ENCODE measurements at places on chromosomes 2 and 18.
A peak's percentile ranks its signal among the peaks of the same experiment; 100 is the strongest.

DNA sequence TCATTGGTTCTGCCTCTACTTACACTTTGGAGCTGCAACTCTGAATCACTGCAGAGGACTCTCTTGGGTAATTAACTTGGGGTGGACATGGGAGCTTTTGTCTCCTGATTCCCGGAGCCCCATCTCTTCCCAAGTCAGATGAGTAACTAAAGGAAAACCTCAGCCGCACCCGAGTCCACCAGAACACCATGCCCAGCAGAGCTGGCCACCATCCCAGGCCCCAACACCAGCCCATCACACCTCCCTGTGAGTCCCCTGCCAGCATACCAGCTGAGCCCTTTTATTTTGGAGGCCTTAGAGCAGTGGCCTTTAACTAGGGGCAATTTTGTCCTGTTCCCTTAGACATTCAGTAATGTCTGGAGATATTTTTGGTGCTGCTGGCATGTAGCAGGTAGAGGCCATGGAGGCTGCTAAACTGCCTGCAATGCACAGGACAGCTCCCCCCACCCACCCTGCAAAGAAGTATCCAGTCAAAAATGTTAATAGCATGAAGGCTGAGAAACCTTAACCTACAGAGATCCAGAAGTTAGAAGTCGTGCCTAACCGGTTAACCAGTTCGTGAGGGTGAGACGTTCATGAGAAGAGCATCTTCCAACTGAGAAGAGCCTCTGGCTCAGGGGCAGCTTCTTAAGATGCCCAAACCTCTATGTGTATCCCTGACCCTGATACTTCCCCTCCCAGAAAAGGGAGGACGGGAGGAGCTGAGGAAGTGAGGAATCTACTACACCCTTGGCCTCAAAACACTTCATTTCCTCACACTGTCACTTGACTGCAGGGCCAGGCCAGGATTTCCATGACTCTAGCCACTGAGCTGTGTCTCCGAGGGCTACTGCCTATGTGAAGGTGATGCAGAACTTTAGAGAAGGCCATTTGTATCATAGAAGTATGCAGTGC, 139.9 kb upstream of the EPAS1 start:
- DNase-seq = no peak

DNA sequence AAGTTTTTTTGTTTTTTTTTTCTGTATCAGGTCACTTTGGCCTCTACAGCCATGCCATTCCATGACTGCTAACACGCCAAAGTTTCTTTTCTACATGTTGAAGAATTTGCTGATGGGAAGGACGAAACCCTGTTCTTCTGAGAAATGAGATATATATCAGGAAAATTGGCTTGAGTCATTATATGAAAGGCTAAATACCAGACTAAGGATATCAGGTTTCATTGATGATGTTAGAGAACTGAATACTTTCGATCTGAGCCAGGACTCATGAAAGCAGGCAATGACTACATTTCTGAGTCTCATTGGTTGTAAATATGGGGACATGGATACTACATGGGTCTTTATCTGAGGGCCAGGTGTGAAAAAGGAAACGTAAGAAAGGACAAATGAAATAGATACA, 181.4 kb downstream of the OSR1 start:
- DNase-seq = no peak

GRCh38 chr2:59177748-59178147, 936.6 kb upstream of the FANCL start:
- no peak for DNase-seq

DNA sequence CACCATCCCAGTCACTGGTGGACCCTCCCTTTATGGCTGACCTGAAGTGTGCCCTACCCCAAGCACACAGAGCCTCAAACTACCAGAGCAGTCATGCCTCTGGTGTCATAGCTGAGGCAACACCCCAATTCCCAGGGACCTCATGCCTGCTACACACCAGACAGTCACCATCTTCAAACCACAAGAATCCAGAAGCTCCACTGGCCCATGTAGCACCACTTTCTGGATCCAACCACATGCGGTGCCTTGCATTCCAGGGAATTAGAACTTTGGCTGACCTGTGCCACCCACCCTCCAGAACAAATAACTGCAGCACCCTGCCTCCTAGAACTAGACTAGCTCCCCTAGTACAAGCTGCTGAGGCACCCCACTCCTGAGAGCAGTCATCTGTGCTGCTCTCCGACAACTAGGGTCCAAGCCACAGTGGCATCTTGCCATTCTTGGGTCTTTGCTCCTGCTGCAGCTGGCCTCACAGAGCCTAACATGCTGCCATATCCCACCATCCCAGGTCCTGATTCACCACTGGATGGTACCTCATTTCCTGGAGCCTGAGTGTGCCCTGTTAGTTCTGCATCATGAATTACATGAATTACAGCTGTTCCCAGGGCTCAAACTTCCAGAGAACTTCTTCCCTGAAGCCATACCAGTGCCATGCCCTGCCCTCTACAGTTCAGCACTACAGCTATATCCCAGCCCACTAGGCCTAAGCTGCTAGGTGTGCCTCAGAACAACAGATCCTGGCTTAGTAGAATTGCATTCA, 243.8 kb upstream of the CHST9 start:
- DNase-seq = no peak

- DNase-seq = peak; percentile 43
Measured at GRCh38 chr2:59301466-59302402, 1060.6 kb upstream of the FANCL start.

- peak; percentile 82 for DNase-seq
Measured at GRCh38 chr18:45802814-45803492, 22.5 kb upstream of the SIGLEC15 start.

DNA sequence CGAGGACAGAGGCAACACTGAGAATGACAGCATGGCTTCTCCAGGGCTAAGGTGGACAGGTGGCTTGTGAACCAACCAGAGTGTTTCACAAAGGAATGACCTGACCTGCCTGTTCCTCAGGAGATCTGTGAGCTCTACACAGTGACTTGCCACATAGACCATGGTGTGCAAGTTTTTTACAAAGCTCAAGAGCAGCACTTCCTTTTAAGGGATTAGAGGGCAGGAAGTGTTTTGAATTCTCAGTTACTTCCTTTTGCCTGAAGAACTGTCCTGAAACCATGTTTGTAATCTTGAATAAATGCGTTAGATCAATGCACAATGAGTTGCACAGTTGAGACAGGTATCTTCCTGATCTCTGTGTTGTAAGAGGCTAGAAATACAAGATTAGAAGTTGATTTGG, 421.9 kb downstream of the THSD7B start:
- no peak for DNase-seq

- no peak for DNase-seq
Measured at GRCh38 chr2:201471732-201472393, 20.3 kb downstream of the STRADB start.

GRCh38 chr2:239398521-239398921, 2.3 kb downstream of the HDAC4 start:
- no peak for DNase-seq

GRCh38 chr2:238031751-238032150, 29.1 kb upstream of the SCLY start:
- DNase-seq = no peak

DNA sequence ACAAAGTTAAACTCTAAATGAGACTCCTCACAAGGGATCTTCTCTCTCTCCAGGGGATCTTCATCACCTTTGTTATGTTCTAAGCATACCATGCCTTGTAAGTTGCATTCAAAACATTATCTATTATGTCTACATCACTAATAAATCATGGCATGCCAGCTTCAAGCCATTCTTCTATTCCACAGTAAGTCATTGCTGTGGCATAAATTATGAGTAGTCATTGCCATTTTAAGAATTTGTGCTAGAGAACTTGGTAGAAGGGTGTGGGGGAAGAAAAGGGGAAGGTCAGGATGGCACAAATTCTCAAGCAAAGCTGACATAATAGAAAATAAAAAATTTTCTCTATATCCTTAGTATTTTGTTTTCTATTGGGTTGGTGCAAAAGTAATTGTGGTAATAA, 33.5 kb downstream of the BARD1 start:
- DNase-seq = no peak
